ENCODE measurements at places on chromosomes 7 and 10.

DNA sequence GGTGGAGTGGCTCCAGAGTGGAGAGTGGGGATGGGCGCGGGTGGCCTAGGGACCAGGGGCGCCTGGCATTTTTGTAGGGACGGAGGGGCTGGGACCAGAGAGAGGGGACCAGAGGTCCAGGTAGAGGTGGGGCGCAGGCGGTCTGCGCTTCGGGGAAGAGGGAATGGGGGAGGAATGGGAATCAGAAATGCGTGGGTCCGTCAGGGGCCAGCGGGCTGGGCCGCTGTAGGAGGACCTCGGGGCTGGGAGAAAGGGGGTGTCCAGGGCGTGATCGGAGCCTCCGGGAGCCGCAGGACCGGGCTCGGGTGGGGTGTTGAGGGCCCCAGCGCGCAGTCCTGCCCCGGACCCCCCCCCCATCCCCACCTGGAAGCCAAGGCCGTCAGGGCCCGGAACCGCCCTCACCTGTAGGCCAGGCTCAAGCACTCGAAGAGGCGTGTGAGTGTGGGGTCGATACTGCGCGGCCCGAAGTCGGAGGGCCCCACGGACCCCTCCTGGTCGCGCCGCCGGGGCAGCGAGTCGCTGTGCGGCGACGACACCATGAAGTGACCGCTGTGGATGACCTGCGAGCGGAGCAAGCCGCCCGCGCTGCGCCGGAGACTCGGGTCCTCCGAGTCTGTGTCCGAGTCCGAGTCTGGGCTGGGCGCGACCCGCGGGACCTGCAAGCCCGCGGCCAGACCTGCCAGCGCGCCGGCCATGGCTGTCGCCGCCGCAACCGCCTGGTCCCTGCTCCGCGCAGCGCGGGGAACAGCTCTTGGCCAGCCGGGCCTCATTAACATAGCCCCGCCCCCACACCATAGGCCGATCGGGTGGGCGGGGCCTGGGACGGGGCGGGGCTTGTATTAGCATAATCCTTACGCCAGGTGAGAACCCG, at the start of gene MLXIPL:
Gene MLXIPL (minus strand): TSS at position 725 of the 871 bp plus-strand sequence. CDS start 30 bp downstream, at position 695.
- DNase-seq = peak; percentile 56

DNA sequence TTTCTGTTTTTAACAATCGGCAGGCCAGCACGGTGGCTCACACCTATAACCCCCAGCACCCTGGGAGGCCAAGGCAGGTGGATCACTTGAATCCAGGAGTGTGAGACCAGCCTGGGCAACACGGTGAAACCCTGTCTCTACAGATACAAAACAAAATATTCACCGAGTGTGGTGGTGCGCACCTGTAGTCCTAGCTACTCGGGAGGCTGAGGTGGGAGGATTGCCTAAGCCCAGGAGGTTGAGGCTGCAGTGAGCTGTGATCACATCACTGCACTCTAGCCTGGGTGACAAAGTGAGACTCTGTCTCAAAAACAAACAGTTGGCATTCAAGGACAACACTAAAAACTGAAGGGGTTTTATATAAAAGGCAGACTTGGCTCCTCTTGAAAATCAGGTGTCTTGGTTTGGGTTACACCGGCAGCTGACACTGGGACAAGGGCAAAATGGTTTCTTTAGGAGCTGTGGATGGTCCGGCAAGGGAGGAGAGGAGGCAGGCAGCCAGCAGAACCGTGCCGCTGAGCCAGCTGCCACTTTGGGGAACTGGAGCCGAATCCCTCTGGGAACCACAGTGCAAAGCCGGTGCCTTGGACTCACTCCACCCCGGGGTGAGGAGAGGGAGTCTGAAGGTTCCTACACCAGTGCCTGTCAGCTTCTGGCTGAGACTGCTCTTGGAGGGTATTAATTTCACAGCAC, 52.6 kb downstream of the CHST3 start:
- no peak for DNase-seq

GRCh38 chr10:15155978-15156656, 12.4 kb downstream of the NMT2 start:
- no peak for DNase-seq

- DNase-seq = no peak
Measured at GRCh38 chr10:29096303-29096824, 192.5 kb upstream of the LYZL1 start.

DNA sequence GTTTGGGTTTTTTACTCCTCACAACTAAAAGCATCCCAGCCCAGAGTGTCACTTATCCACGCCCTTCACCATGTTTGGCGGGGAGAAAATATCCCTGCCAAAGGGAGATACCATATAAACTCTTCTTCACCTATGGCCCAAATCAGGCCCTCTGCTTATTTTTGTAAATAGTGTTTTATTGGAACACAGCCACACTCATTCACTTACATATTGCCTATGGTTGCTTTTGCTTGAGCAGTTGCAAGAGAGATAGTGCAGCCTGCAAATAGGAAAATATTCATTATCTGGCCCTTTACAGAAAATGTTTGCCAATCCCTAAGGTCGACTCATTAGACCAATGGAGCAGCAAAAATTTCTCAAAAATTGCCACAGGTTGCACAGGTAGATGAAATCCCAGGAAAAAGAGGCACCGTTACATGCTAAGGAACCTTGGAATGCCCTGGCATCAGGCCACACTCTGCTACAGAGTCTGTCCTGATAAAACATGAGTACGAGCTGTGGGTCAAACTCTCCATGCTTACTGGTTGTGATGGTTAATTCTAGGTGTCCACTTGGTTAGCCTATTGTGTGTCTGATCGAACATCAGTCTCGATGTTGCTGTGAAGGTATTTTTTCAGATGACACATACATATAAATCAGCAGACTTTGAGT, 7.9 kb upstream of the RASSF4 start:
- DNase-seq = no peak

GRCh38 chr10:1378473-1378872, 322.3 kb downstream of the WDR37 start:
- no peak for DNase-seq

- DNase-seq = no peak
Measured at GRCh38 chr7:77770316-77770715, 27.9 kb downstream of the TMEM60 start.

GRCh38 chr7:129857313-129857712, 95.4 kb downstream of the UBE2H start:
- DNase-seq = no peak

DNA sequence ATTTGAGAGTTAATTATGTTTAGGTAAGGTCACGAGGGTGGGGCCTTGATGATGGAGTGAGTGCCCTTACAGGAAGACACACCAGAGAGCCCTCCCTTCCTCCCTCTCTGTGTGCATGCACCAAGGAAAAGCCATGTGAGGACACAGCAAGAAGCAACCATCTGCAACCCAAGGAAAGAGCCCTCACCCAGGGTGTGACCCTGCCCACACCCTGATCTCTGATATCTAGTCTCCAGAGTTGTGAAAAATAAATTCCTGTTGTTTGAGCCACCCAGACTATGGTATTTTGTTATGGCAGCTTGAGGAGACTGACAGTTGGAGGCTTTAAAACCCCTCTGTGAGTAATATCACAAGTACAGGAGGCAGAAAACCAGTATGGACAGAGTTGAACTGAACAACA, 15.0 kb upstream of the MCM10 start:
- DNase-seq = no peak

DNA sequence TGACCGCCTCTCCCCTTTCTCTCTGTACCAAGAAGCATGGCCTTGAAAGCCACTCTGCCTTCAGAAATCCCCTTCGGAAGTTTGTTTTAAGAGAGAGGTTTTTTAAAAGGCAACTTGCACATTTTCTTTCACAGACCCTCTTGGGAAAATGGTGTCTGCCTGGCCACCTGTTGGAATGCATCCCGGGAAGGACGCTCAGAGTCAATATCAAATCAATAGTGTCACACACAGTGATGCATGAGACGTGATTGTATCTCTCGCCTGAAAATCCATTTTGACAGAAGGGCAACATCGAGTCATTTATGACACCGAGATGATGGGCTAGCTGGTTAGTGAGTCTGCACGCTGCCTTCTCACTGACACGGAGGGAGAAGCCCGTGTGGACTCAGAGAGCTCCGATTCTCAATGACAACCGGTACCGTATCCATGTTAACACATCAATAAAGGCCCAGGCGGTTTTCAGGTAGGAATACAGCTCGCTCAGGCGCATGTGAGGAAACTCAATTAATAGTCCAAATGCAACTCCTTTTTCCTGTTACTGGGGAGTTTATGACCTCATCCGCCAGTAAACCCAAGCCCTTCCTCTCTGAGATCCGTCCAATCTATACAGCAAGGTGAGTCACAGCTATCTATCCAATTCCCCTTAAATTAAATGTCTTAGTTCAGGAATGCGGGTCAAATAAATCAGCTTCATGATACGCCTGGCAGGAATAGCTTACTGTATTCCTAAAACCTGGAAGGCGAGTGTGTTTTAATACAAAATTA, 621.5 kb upstream of the MKI67 start:
- DNase-seq = no peak

GRCh38 chr7:152733286-152733934, 26.1 kb upstream of the ACTR3B start:
- DNase-seq = no peak

DNA sequence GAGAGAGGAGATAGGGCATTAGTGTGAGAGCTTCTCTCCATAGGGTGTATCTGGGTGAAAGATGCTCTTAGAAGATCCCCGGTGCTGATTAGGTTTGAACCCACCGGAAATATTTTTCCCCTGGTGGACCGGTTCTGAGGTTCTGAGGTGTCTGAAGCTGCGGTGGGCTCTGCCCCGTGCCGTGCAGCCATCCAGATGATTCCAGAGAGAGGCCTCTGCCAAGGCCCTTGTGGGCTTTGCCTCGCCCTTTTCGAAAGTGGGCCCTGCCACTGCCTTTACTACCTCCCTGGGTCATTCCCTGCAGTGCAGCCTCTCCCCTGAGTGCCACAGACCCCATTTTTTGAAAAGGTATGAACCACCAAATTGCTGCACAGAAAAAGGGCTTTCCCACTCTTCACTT, 2.8 kb downstream of the GIMAP8 start:
- no peak for DNase-seq

DNA sequence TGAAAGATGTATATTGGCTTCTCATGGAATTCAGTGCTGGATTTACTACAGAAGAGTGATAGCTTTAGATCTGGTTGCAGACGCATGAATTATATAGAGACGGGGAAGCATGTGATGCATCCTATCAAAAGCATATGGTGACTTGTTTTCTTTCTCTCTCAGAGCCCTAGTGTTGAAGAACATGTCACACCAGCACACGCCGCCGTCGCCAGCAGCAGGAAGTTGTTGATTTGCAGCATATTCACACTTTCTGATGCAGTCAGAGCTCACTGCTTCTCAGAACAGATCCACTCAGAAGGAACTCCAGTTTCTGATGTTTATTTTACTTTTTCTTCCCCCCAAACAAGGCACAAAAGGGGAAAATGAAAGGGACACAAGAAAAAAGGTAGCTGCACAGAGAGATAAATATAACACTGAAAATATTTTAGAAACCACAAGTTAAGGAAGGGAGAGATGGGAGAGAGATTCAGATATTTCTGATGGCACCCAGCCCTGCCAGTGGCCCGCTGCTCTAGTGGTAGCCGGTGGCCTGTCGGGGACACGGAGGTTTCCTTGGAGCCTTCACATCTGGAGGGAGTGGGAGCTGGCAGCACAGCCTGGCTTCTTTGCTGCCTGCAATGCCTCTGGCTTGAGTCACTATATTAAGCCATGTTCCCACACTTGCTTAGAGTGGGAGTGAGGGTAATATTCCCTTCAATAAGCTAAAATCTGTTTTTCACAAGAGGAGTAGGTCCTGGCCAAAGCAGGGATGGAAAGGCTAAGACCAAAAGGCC, 123.2 kb downstream of the NRP1 start:
- no peak for DNase-seq

DNA sequence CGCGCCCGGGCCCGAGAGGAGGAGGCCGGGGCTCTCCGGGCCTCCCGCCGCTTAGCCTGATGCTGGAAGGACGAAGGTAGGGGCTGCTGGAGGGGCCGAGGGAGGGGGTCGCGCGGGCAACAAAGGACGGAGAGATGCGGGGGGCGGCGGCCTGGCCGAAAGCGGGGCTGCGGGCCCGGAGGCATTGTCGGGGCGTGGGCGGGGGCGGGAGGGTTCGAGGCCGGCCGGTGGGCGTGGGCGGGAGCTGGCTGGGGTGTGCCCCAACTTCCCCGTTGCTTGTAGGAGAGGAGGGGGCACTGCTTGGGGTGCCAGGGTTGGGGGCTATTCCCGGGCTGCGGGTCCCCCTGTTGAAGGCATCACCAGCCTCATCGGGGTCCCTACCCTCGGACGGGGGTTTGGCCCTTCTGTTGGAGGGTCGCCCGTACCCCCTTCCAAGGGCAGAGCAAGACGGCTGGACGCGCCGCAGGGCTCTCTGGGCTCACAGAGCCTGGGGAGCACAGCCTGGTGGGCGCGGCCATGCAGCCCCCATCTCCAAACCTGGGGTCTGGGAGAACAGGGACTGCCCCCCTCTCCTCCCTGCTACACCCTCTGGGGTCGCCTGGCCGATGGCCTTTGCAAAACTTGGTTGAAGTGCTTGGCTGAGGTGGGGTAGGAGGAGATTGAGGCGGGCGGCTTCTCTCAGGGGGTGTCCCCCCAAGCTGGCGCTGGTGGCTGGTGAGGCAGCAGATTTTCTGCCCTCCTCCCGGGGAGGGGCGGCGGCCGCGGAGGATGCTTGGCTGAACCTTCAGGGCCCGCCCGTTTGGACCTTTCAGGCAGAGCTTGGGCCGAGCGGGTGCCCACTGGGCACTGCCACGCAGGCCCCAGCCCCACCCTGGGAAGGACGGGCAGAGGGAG, 699 bp downstream of the CLIP2 start:
- peak; percentile 25 for DNase-seq

GRCh38 chr7:75536491-75536890, 44.4 kb downstream of the SPDYE5 start:
- no peak for DNase-seq

GRCh38 chr7:15989194-15989593, 302.7 kb upstream of the MEOX2 start:
- no peak for DNase-seq

- no peak for DNase-seq
Measured at GRCh38 chr7:886626-887487, 10.5 kb downstream of the GET4 start.

DNA sequence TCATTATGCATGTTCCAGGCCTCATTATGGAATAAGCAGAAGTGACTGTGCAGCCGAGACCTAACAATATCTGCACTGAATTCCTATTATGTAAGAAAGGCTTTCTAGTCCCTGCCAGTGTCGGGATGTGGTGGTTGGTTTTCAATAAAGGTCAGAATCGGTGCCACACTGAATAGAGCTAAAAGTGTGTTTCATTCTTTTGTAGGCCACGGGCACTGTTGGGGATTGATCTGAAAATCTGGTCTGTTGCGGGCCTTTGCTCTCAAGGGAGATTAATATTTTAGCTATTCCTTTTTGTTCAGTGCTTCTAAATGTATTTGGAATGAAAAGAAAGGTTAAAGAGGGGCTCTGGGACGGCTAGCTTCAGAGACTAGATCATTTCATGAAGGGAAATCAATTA, 559.4 kb upstream of the GALNT17 start:
- DNase-seq = no peak

GRCh38 chr7:54960517-54960916, 58.3 kb upstream of the EGFR start:
- no peak for DNase-seq

- DNase-seq = no peak
Measured at GRCh38 chr10:8316284-8316683, 261.8 kb downstream of the GATA3 start.

GRCh38 chr10:112634096-112634830, 187.2 kb downstream of the VTI1A start:
- no peak for DNase-seq

GRCh38 chr10:20254078-20254477, 437.8 kb downstream of the PLXDC2 start:
- no peak for DNase-seq

- DNase-seq = no peak
Measured at GRCh38 chr10:102964713-102965112, 46.6 kb downstream of the CNNM2 start.

- DNase-seq = no peak
Measured at GRCh38 chr10:42997151-42997848, 79.6 kb upstream of the RET start.

All from inflammatory macrophage treated with lipopolysaccharide for 1 hour (primary cell).